Activated naive CD4-positive, alpha-beta T cell treated with anti-CD3 and anti-CD28 coated beads, Interleukin-2, amount 10 ng/mL, durations not matched to agents 7 days and 5 days (primary cell): ENCODE measurements at places on chromosomes 5 and 9.

DNA sequence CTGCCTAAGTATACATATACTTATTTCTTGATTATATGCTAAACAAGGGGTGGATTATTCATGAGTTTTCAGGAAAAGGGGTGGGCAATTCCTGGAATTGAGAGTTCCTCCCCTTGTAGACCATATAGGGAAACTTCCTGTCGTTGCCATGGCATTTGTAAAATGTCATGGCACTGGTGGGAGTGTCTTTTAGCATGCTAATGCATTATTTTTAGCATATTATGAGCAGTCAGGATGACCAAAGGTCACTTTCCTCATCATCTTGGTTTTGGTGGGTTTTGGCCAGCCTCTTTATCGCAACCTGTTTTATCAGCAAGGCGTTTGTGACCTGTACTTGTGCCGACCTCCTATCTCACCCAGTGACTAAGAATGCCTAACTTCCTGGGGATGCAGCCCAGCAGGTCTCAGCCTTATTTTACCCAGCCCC lies 80.9 kb downstream of the ALDH7A1 start:
- H3K4me1 ChIP-seq = peaks cover 13% of the 10 kb centered on the region
- DNase-seq = no peak
- H3K36me3 ChIP-seq = no peaks in the 10 kb centered on the region

DNA sequence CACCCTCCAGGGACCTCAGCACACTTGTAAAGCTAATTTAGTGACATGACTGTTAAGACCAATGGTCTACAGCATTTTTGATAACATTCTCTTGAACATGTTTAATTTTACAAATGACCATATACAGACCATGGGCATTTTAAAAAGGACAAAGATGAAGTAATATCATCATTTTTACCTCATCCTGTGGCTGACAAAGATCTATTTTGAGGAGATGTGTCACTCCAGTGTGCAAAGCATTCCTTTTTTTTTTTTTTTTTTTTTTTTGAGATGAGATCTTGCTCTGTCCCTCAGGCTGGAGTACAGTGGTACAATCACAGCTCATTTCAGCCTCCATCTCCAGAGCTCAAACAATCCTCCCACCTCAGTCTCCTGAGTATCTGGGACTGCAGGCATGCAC lies 118.2 kb upstream of the TBC1D2 start:
- H3K36me3 ChIP-seq = no peaks in the 10 kb centered on the region
- DNase-seq = no peak
- H3K27ac ChIP-seq = no peak overlapping the region
- peaks cover 10% of the 10 kb centered on the region for H3K27me3 ChIP-seq
- H3K4me1 ChIP-seq = no peaks in the 10 kb centered on the region

- no peaks in the 10 kb centered on the region for H3K27me3 ChIP-seq
- H3K4me3 ChIP-seq = no peak overlapping the region
- no peak overlapping the region for H3K27ac ChIP-seq
- no peaks in the 10 kb centered on the region for H3K4me1 ChIP-seq
- no peaks in the 10 kb centered on the region for H3K36me3 ChIP-seq
- no peak for DNase-seq
These were observed 134.9 kb upstream of the FBXL7 start for GRCh38 chr5:15365070-15365469.

DNA sequence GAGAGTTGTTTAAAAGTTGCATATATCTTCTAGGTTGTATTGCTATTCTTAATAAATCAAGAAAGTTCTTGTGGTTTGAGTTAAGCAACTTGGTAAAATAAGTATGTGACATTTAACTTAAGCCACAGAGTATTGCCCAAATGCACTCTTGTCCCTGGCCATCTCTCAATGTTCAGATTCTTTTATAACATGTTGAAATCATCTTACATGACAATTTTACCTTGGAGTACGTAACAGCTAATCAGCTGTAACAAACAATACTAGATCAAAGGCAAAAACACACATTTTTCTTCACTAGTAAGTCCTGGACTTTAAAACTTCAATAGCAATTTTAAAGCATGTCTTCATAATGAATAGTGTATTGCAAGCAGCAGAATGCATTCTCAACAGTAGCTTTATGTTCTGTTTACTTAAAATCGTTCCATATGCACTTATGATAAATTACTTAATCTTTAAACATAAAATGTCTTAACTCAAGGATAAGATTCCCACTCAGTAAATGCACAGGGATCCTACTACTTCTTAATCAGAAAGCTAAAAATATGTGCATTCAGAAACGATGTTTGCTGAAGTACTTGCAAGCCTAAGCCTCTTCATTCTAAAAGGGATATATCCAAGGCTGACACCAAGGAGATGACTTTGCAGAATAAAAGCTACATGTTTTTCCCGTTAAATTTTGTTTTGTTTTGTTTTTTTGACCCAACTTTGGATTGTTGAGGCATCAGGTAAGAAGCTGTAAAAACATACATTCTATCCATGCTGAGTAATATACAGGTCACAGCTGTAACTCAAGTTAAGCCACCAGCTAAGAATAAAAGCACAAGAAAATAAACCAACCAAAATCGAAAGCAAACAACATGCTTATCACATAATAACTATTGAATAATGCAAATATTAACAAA lies 86.1 kb upstream of the NFIB start:
- no peaks in the 10 kb centered on the region for H3K4me1 ChIP-seq
- no peak for DNase-seq
- no peak overlapping the region for H3K4me3 ChIP-seq

DNA sequence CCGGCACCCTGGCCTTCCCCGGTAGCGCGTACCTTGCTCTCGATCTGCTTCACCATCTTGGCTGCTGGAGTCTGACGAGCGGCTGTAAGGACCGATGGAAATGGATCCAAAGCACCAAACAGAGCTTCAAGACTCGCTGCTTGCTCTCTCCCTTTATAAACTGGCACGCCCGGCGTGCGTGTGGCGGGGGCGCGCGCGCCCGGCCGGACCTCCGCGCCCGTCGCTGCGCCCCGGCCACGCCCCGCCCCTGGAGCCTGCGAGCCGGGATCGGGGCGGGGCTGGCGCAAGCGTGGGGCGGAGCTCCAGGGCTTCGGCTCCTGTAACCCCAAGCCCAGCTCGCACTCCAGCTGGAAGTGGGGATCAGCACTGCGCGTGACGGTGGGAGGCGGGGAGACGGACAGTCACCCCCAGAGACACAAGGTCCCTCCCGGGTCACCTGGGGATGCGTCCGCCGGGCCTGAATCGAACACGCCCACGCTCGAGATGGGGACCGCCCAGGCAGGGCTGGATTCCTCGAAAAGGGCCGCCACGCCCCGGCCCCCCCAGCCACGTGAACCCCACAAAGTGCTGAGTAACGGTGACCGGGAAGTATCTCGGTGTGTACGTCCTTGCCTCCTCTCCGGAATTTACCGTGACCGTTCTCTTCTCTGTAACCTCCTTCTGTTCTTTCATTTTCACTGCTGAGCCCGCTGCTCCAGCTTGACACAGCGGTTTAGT lies at the start of gene TXN:
Gene TXN (minus strand): TSS at position 128 of the 717 bp plus-strand sequence. CDS start 72 bp downstream, at position 56.
- peak within 1 kb of the TSS; percentile 94 for H3K27ac ChIP-seq
- peaks cover 8% of the 10 kb centered on the region for H3K36me3 ChIP-seq
- H3K4me3 ChIP-seq = peak within 1 kb of the TSS; percentile 89
- H3K4me1 ChIP-seq = peaks cover 49% of the 10 kb centered on the region
- peak; percentile 91 for DNase-seq
- H3K27me3 ChIP-seq = peaks cover 4% of the 10 kb centered on the region

- H3K4me1 ChIP-seq = no peaks in the 10 kb centered on the region
- H3K27ac ChIP-seq = no peak overlapping the region
- H3K36me3 ChIP-seq = no peaks in the 10 kb centered on the region
- H3K27me3 ChIP-seq = peaks cover 5% of the 10 kb centered on the region
These were observed 56.5 kb downstream of the PDE4D start for GRCh38 chr5:59837071-59837470.

GRCh38 chr9:95138474-95138873 lies 179.0 kb downstream of the FANCC start:
- H3K4me1 ChIP-seq = no peaks in the 10 kb centered on the region
- H3K4me3 ChIP-seq = no peak overlapping the region
- no peak overlapping the region for H3K27ac ChIP-seq
- no peaks in the 10 kb centered on the region for H3K36me3 ChIP-seq

DNA sequence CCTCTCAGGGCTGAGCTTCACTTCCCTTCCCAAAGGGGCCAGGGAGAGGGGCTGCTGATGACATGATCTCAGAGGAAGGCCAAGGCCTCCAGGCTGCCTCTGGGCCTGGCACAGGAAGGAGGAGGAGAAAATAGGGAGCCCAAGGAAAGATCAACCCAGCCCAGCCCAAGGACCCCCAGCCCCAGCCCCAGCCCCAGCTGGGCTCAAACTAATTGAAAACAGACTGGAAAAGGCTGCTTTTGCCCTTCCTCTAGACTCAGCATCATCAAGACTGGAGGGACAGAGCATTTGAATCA lies 18.3 kb upstream of the KCNIP1 start:
- no peak for DNase-seq
- no peaks in the 10 kb centered on the region for H3K36me3 ChIP-seq
- no peak overlapping the region for H3K4me3 ChIP-seq

DNA sequence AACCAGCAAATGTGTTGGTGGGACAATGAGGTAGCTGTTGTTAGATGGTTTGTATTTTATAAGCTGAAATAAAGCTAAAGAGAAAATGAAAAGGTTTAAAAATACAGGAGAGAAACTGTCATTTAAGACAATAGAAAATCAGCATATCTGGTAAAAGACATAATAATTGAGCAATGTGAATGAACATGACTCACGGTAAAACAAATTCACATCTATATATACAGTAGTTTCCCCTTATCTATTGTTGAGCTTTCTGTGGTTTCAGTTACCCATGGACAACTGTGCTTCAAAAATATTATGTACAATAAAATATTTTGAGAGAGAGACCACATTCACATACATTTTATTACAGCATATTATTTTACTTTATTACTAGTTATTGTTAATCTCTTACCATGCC lies 1649.8 kb downstream of the EFNA5 start:
- H3K27ac ChIP-seq = no peak overlapping the region
- H3K4me1 ChIP-seq = no peaks in the 10 kb centered on the region
- H3K27me3 ChIP-seq = no peaks in the 10 kb centered on the region
- DNase-seq = no peak

GRCh38 chr5:142685418-142686209 lies at the start of gene FGF1:
TSS of gene FGF1 (minus strand) at chr5:142686090. CDS start at chr5:142614127, 71,963 bp downstream.
- H3K4me1 ChIP-seq = no peaks in the 10 kb centered on the region
- no peak within 1 kb of the TSS for H3K27ac ChIP-seq
- H3K27me3 ChIP-seq = peaks cover 4% of the 10 kb centered on the region
- H3K36me3 ChIP-seq = no peaks in the 10 kb centered on the region
- H3K4me3 ChIP-seq = no peak within 1 kb of the TSS
- DNase-seq = no peak

DNA sequence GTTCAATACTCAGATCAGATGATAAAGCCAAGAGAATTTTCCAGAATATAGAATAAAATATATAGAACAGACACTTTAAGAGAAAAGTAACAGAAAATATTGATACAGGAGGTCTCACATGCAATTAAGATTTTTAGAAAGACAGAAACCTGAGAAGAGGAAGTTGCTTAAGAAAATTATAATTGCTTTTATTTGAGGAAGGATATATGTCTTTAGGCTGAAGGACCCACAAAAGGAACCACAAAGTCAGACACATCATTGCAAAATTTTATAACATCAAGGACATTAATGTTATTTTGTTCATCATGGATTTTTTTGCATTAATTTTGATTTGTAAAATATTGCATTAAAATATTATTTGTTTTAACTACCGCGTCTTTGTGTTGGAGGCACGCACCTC lies 141.5 kb downstream of the FSTL4 start:
- H3K4me3 ChIP-seq = no peak overlapping the region
- H3K36me3 ChIP-seq = no peaks in the 10 kb centered on the region
- DNase-seq = no peak
- H3K4me1 ChIP-seq = peaks cover 2% of the 10 kb centered on the region
- peaks cover 39% of the 10 kb centered on the region for H3K27me3 ChIP-seq

- no peak overlapping the region for H3K27ac ChIP-seq
- peaks cover 23% of the 10 kb centered on the region for H3K4me1 ChIP-seq
- peak overlapping the region; percentile 44 for H3K4me3 ChIP-seq
These were observed 978 bp downstream of the P4HA2 start for GRCh38 chr5:132226516-132227234.
